ENCODE measurements at places on chromosomes 3 and 15. TPM values are rescaled to one million over a fixed set of nuclear protein-coding genes. Genes with fewer than 3 reads are reported as not detected.

GRCh38 chr3:141009496-141009895, 41.7 kb upstream of the SPSB4 start:
- H3K36me3 ChIP-seq = no peaks in the 10 kb centered on the region
- no peak for DNase-seq
- no peak overlapping the region for H3K4me3 ChIP-seq

DNA sequence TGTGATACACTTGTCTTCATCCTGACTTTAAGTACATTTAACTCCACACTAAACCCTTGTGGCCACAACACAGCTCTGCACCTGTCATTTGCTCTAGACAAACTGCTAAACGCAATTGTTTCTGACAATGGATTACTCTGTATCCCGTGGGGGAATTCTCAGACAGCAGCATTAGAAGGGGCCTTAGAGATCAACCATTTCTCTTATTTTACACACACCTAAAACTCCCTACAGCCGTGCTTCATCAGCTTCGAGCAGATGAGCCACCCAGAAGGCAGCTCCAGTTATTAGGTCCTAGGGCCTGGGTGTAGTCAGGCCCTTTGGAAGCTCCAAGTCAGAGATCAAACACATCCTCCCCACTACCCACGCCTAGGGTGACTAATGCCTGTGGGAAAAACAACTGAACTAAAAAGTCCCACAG, 1.3 kb upstream of the IL12A start:
- H3K4me3 ChIP-seq = no peak overlapping the region
- peaks cover 25% of the 10 kb centered on the region for H3K4me1 ChIP-seq
- no peaks in the 10 kb centered on the region for H3K27me3 ChIP-seq
- no peak overlapping the region for H3K27ac ChIP-seq
- DNase-seq = no peak
- H3K36me3 ChIP-seq = no peaks in the 10 kb centered on the region

- DNase-seq = no peak
- H3K4me3 ChIP-seq = no peak overlapping the region
Measured at GRCh38 chr3:45568848-45569762, 25.4 kb upstream of the LIMD1 start.

The SPTSSB gene
- total RNA-seq = 0.84 TPM

- no peaks in the 10 kb centered on the region for H3K36me3 ChIP-seq
- H3K27ac ChIP-seq = no peak overlapping the region
- no peak overlapping the region for H3K4me3 ChIP-seq
- no peak for DNase-seq
- peaks cover 41% of the 10 kb centered on the region for H3K4me1 ChIP-seq
Measured at GRCh38 chr15:70525551-70525950, 237.8 kb downstream of the UACA start.

GRCh38 chr3:190616637-190617036, 102.8 kb downstream of the IL1RAP start:
- no peak for DNase-seq
- H3K36me3 ChIP-seq = no peaks in the 10 kb centered on the region
- H3K27ac ChIP-seq = peak overlapping the region; percentile 75
- no peaks in the 10 kb centered on the region for H3K27me3 ChIP-seq

GRCh38 chr15:55589287-55589686, 1.1 kb upstream of the PYGO1 start:
- H3K36me3 ChIP-seq = no peaks in the 10 kb centered on the region
- H3K4me3 ChIP-seq = no peak overlapping the region
- DNase-seq = no peak
- H3K27me3 ChIP-seq = peaks cover 21% of the 10 kb centered on the region

Measured in HepG2 (cell line).